ENCODE measurements at places on chromosomes 3 and 15. TPM values are rescaled to one million over a fixed set of nuclear protein-coding genes. Genes with fewer than 3 reads are reported as not detected.

DNA sequence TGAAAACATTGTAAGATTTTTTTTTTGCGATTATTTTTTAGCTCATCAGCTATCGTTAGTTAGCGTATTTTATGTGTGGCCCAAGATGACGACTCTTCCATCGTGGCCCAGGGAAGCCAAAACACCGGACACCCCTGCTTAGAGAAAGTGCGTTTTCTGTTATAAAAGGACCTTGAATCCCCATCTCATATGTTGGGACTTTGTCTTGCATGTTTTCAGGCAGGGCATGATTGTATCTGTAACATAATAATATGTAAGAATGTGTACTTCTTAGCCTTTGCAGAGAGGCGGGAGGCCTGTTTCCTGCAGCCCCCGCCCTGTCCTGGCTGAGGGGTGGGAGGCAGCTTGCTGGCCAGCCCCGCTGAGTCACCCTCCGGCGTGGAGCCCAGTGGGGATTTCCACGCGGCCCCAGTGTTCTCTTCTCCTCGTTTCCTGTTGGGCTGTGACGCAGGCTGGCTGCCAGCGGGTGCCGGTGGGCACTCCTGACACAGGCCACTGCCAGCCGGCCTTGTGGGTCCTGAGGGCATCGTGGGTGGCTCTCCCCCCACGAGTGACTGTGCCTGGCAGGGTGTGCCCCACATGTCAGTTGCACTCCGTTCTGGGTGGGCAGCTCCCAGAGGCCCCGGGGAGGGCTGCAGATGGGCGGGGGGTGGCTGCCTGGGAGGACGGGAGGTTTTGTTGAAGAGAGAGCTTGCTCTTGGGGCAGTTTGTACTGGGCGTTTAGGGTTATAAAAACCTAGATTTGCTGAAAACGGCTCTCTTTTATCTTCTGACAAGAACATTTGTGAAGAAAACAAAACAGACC, 55.6 kb downstream of the SMAD3 start:
- no peak for DNase-seq

DNA sequence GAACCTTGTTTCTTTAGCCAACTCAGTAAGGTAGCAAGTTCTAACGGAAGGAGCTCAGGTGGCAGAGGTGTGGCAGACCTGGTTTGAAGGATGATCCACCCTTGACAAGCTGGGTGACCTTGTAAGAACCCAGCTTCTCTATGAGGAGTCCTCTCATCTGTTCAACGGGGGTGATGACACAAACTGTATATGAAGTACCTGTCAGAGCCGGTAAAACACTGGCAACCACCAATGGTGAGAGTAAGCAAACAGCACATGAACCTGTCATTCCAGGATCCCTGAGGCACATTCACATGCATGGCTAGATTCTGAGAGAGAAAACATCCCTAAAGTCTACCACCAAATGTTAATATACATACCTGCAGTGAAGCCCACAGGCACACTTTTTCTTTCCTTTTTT, 2.4 kb downstream of the SCAP start:
- DNase-seq: no peak

- DNase-seq: no peak
Observed at GRCh38 chr15:31977812-31978661, 52.3 kb upstream of the CHRNA7 start.

- no peak for DNase-seq
Observed at GRCh38 chr3:129304962-129305222, 26.2 kb downstream of the HMCES start.

DNA sequence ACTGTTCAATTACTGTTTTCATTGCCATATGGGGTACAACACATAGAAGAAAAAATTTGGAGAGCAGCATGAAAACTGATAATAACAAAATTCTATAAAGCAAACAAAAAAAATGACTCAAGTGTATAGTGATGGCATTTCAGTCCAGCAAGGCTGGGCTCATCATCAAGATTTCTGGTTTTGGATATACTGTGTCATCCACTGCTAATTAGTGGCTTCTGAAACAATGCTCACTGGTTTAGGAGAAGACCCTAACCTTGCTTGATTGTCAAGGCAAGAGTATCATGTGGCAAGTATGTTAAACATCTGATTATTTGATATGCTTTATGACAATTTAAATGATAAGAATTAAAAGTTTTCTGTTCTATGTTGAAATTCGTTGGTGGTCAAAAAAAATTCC, 96.9 kb downstream of the RFX7 start:
- DNase-seq: no peak

CTDSPL gene
- 26.9 TPM for total RNA-seq

CD80 gene
- total RNA-seq: not detected

MUC20 gene
- total RNA-seq: 0.10 TPM

FBXO40 gene
- total RNA-seq: not detected

- no peak for DNase-seq
Observed at GRCh38 chr3:190556351-190556750, 42.5 kb downstream of the IL1RAP start.

GRCh38 chr15:57421110-57421509, 44.8 kb downstream of the CGNL1 start:
- DNase-seq: no peak

DNA sequence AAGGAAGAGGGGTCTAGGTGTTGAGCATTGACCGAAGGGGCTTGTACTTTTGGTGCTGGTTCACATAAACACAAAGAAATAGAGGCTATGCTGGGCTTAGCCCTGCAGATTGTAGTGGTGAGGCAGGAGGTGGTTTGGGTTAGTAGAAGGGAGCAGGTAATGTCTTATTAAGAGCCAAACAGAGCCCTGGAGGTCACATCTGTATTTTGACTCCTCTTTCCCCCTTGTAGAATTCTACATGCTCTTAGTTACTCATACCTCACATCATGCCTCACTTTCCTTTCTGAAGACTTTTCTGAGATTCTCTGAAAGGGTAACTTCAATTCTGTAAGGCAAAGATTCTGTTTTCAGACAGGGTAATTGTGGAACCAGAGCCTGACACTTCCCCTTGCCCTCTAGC, 16.1 kb upstream of the ZNF80 start:
- no peak for DNase-seq

- no peak for DNase-seq
Observed at GRCh38 chr15:34065941-34066340, 26.9 kb upstream of the AVEN start.

DNA sequence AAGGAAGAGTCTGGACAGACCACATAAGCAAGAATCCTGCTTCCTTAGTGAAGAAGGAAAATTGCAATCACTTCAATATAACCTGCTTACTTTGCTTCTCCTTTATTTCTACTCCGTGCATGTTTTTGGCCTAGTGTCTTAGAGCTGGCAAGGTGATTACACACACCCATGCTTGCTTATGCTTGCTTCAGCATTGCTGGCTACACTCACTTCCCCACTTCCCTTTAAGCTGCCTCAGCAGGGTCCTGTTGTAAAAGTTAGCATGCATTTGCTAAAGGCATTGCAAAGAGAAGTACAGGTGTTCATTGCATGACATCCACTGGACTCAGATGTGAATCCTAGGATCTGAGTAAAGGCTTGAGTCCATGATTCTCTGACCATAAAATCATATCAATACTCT, 47.5 kb upstream of the STT3B start:
- DNase-seq: no peak

- no peak for DNase-seq
Observed at GRCh38 chr3:187025656-187026316, 95.5 kb downstream of the ST6GAL1 start.

MRAS gene
- 14.1 TPM for total RNA-seq

RHCG gene
- total RNA-seq: not detected

DNA sequence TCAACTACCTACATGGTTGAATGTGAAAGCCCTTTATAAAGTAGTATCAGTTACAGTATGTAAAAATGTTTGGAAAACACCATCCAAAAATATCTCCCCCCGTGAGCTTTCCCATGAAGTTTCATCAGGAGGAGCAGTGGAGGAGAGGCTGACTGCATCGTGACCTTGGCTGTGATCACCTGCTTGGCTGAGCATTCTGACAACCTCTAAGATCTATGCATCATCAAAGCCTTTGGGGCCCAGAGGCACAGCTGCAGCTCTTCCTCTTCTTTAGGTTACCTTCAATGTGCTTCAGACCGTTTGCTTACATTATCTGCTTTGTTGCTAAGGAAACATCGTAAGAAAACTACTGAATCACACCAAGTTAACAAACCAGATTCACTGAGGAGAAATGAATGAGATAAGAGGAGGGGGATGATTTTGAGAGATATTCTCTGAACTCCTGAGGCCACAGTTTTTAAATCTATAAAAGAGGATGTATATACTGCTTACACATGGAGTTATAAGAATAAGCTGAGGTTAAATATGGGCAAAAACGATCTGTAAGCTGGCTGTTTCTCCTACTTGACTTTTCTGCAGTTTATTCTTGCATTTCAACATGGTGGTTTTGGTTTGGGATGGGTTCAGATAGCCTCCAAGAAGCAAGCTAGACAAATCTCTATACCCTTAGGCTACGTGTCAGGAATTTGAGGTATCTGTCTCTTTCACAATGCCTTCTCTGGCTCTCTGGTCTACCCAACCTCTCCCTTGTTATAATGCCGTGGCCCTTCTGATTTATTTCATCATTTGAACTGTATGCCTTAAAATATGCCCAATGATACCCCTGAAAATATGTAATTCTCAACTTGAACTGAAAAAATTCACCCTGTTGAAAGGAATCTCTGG, 4.0 kb downstream of the GCSAM start:
- DNase-seq: no peak

DNA sequence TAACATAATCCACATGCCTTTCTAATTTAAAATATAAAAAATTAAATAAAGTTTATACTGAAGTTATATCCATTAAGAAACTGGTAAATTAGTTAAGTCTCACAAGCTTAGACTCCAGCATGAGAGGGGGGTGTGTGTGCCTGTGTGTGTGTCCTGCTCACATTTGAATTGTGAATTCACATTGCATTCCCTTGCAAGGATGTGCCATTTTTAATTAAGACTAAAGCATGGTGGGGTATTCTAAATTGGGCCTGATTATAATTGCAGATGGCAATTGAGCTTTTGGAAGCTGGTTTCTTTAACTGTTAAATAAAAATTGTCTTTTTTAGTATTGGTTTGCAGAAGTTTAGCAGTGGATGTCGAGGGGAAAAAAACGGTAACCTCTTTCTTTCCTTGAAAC, 56.9 kb downstream of the PTPRG start:
- no peak for DNase-seq

- DNase-seq: no peak
Observed at GRCh38 chr3:101888653-101889052, 39.3 kb downstream of the NFKBIZ start.

- no peak for DNase-seq
Observed at GRCh38 chr3:120326784-120327183, 22.4 kb downstream of the LRRC58 start.

HRH1 gene
- total RNA-seq: 23.5 TPM

GRCh38 chr3:111831840-111832239, 27.2 kb upstream of the PHLDB2 start:
- no peak for DNase-seq

DNA sequence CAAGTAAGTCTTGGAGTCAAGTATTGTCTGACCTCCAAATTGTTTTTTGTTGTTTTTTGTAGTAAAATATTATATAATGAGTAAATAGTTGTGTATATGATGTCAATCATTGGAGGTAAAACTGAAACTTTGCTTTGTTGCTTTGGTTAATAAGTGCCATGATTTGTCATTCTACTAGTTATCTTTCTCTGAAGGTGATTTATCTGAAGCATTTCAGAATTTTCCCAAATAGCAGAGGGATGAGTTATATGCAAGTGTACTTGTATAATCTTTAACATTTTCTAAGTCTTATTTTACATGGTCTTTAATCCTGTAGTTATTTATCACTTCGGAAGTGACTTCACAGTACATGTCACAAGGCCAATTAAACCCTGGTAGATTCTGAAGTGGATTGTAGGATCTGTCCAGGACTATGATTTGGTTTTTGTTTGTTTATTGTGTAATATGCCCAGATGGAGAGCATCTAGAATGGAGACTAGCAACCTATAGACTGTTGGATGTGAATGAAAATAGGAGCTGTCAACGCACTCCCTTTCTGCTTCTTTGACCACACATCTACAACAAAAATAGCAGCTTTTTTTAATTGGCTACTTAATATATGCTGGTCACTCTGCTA, 93.1 kb upstream of the SAMMSON start:
- DNase-seq: no peak

- DNase-seq: no peak
Observed at GRCh38 chr15:72272997-72273352, 621 bp upstream of the PARP6 start.

ROBO1 gene
- total RNA-seq: 35.2 TPM

DNA sequence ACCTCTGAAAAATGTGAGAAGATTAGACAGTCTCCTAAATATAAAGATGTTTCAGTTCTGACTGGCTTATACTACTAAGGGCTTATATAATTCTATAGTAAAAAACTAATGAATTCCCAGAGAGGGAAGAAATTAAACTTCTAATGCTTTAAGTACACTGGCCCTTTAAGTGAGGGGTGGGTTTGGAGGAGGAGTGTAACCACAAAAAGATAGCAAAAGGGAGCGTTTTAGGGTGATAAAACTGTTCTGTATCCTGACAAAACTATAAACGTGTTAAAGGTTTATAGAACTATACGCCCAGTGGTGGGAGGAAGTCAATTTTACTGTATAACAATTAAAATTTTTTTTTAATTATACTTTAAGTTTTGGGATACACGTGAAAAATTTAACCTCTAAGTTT, 45.8 kb downstream of the CEP152 start:
- no peak for DNase-seq

DNA sequence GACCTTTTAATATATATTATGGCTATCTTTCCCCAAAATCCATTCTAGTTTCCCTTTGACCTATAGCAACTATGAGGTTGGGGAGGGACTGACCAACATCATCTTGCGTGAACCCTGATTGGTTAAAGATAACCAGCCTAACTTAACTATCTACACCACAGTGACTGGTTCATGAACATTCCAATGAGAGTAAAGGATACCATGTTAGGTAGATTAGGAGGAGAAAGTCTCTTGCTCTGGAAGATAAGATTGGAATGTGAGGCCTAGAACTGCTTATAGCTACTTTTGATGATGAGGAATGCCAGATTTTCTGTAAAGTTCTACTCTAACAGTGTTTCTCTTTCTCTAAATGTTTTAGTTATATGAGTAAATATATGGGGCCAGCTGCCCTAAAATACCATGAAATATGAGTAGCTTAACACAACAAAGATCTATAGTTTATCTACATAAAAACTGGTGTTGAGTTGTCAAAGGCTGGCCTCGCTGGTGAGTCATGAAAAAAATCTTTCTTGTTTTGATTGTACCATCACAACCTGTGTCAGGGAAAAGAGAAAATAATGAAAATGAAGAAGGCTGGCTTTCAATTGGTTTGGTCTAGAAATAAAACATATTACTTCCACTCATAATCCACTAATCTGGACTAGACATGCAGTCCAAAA, 481.4 kb downstream of the NSUN3 start:
- no peak for DNase-seq

GRCh38 chr3:9553021-9553947, at the start of gene LHFPL4:
TSS of gene LHFPL4 (minus strand) at chr3:9553822. CDS start at chr3:9552679, 1,143 bp downstream.
- no peak for DNase-seq

- no peak for DNase-seq
Observed at GRCh38 chr15:67066959-67067853, 1.8 kb downstream of the SMAD3 start.

Measured in glomerular endothelial cell (primary cell).